ENCODE measurements at places on chromosomes 1 and 21.

GRCh38 chr1:206514813-206515387, 7.6 kb downstream of the RASSF5 start:
- DNase-seq, result no peak

- DNase-seq, result no peak
Measured at GRCh38 chr1:39872698-39873097, 10.6 kb downstream of the TRIT1 start.

- DNase-seq, result no peak
Measured at GRCh38 chr1:75132812-75133619, 1.2 kb upstream of the LHX8 start.

GRCh38 chr1:10796029-10796944, at the start of gene CASZ1:
Gene CASZ1, minus strand, starts transcription at chr1:10796646. Its CDS starts 102,757 bp downstream, at chr1:10693889.
- peak; percentile 84 for DNase-seq

- DNase-seq, result no peak
Measured at GRCh38 chr1:29364101-29364678, 127.9 kb downstream of the PTPRU start.

- DNase-seq, result no peak
Measured at GRCh38 chr1:209076688-209077087, 506.8 kb upstream of the CAMK1G start.

DNA sequence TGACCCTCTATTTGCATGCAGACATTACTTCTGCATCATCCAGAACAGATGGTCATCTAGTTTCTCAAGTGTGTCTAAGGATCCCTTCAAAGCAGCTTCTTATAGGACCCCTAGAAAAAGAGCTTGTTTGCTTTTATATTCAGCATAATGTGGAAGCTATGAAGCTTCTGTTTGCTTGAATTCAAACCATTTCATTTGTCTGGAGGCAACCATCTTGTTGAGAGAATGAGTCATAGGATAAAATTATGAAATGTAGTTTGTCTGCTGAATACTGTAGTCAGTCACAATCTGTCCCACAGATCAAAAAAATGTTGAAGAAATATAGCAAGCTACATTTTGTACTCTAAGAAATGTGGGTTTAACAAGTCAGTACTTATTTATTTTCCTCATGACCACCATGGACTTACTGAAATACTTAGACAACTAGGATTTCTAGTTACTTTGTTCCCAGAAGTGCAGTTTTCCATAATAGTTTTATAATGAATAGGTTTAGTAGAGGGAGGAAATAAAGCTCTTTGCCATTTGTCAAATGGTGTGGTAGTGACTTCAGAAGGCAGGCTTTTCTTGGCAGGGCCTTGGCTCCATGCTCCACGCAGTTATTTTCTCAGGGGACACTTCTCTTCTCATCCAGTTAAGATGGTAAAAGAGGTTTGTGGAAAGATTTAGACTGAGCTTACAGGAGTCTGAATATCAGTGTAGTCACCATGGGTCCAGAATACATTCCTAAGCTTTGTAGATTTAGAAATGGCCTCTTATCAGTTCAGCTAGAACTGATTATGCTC, 74.8 kb upstream of the DEPDC1 start:
- no peak for DNase-seq

DNA sequence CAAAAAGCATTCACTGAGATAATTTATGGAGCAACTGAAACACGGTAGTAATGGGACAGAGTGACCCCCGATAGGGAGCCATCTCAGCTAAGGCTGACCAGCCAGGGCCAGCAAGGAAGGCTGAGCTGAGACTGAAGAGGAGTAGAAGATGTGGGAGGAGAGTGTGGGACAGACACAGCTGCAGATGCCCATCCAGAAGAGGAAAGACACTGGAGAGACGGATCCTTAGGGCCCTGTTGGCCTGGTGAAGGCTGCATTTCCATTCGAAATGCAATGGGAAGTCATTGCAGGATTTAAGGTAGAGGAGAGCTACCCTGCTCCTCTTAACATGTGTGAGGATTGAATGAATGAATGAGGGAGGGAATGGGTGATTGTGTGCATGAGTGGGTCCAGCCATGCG, 44.0 kb upstream of the LRP8 start:
- DNase-seq, result no peak

DNA sequence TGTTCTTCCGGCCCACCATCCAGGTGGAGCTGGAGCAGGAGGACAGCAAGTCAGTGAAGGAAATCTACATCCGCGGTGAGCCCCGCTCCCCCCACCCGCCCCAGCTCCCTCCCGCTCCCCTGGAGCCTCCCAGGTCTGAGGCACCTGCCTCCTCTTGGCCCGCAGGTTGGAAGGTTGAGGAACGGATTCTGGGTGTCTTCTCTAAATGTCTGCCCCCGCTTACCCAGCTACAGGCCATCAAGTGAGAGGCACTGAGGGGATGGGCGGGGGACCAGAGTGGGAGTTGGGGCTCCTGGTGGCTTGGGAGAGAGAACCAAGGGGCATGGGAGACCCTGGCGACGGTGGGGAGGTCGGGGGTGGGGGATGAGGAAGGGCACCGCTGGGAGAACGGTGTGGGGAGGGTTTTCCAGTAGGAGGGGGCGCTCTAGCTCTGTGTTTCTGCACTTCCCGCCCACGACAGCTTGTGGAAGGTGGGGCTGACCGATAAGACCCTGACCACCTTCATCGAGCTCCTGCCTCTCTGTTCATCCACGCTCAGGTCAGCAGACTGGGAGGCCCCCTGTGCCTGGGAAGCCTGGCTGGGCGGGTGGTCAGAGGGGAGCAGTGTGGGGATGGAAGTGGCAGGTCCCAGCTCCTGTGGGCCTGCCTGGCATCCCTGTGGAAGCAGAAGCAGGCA, 4.2 kb downstream of the LRRC71 start:
- DNase-seq, result no peak

GRCh38 chr1:213669964-213670691, 317.6 kb upstream of the PROX1 start:
- no peak for DNase-seq

- no peak for DNase-seq
Measured at GRCh38 chr1:208170252-208170651, 73.9 kb downstream of the PLXNA2 start.

- no peak for DNase-seq
Measured at GRCh38 chr1:213162338-213162737, 111.3 kb downstream of the RPS6KC1 start.

- DNase-seq, result peak; percentile 63
Measured at GRCh38 chr1:33985656-33986055, 121.8 kb downstream of the HMGB4 start.

GRCh38 chr1:216212826-216213225, 210.4 kb downstream of the USH2A start:
- DNase-seq, result no peak

GRCh38 chr21:45407629-45408247, 2.8 kb downstream of the COL18A1 start:
- no peak for DNase-seq

- no peak for DNase-seq
Measured at GRCh38 chr1:151799179-151800022, 5.8 kb downstream of the LINGO4 start.

- peak; percentile 20 for DNase-seq
Measured at GRCh38 chr1:55378582-55378981, 163.4 kb upstream of the USP24 start.

- no peak for DNase-seq
Measured at GRCh38 chr21:38714999-38715398, 90.7 kb upstream of the ETS2 start.

DNA sequence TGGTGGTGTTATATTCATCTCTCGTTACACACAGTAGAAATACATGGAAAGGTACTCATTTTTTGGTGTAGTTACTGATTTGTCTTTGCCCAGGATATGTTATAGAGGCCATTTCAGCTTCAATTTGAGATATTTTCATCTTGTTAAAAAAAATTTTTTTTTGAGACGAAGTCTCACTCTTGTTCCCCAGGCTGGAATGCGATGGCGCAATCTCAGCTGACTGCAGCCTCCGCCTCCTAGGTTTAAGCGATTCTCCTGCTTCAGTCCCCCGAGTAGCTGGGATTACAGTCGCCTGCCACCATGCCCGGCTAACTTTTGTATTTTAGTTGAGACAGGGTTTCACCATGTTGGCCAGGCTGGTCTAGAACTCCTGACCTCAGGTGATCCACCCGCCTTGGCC, 19.0 kb downstream of the MORC3 start:
- no peak for DNase-seq

DNA sequence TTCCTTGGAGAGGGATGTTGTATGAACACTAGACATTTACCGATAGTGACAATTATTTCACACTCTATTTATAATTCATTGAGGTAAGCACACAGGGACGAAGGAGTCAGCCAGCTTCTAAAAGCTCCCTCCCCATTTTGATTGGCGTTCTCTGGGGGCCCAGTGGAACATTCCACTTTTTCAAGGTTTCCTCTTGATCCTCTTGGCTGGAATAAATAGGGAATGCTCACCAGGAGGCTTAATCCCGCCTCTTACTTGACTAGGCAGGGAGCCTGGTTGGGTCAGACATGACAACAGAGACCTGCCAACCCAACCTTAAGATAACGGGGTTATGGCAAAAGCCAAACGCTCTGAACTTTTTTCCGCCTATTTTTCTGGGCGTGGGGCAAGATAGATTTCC, 974 bp downstream of the ACTN2 start:
- DNase-seq, result no peak

- DNase-seq, result no peak
Measured at GRCh38 chr1:59815892-59816291, 1.1 kb downstream of the HOOK1 start.

GRCh38 chr1:85898861-85899260, 190.6 kb upstream of the ZNHIT6 start:
- DNase-seq, result no peak

- no peak for DNase-seq
Measured at GRCh38 chr1:109530457-109531087, 9.1 kb upstream of the GPR61 start.

DNA sequence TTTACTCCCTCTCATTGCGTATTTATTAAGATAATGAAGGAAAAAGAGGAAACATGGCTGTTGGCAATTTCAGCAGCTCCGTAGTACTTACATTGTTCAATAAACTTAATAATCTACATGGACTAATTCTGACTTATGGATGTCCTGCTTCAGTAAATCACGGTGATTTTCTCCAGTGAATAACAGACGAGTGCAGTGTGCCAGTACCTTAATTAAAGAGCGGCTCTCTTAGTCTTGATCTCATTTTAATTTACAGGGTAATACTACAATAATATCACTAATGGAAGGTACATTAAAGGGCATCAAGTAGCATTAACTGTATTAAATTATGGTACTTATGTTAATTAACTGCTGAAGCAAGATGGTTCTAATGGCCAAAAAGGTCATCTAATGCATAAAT, 187.2 kb downstream of the NTNG1 start:
- no peak for DNase-seq

DNA sequence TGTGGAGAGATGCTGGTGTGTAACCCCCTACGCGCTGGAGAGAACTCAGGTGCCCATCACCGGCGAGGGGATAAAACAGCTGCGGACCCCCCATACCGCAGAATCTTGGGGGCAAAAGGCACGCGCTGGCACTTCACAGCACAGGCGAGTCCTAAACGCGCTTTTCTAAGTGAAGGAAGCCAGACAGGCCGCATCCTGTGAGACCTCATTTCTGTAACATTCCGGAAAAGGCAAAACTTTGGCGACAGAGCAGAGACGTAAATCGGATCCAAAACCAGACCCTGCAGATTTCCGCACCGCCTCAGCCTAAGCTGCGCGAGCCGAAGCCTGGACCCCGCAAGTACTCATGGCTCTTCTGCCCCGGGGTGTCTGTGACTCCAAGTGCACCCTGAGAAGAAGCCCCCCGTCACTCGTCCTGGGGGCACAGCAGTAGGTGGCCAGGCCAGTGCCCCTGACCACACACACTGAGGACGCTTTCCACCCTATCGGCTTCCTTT, 60.9 kb downstream of the SLX9 start:
- no peak for DNase-seq

DNA sequence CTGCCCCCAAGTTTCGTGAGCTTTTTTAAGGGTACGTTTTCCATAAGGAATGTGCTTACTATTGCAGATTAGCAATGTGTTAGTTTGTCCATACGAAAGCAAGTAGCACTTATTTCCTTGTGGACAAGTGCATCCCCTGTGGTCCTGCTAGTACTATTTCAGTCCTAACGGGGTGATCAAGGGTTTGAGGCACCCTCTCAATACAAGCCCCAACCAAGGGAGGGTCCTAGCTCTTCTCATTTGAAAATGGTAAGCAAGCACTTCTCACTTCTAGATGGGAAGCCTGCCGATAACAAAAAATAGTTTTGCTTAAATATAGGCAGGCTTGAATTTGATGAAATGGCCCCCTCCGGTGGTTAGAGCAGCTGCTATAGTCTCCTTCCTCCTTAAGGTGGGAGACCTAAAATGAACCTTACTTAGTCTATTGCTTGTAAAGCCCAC, 64.0 kb upstream of the HMCN1 start:
- DNase-seq, result peak; percentile 33

DNA sequence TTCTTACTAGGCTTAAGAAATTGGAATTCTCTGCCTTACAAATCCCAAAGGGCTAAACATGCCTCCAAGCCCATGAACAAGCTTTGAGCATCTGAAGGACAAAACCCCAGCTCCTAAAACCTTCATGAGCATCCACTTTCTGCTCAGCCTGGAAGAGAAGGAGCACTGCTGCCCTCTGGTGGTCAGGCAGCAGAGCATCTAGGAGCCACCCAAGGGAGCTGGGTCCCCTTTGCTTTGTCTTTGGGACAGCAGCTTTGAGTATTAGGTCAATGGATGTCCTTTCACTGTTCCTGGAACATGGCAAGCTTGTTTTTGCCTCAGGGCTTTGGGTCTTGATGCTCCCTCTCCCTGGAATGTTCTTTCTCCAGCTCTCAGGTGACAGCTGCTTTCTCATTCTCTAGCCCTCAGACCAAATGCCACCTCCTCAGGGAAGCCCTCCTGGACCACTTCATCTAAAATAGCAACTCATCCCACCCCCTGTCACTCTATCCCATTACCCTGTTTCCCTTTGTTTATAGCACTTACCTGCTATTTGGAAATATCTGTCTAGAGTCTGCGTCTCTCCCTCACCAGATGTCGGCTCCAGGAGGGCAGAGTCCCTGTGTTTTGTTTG, 25.7 kb downstream of the RAB7B start:
- peak; percentile 56 for DNase-seq

DNA sequence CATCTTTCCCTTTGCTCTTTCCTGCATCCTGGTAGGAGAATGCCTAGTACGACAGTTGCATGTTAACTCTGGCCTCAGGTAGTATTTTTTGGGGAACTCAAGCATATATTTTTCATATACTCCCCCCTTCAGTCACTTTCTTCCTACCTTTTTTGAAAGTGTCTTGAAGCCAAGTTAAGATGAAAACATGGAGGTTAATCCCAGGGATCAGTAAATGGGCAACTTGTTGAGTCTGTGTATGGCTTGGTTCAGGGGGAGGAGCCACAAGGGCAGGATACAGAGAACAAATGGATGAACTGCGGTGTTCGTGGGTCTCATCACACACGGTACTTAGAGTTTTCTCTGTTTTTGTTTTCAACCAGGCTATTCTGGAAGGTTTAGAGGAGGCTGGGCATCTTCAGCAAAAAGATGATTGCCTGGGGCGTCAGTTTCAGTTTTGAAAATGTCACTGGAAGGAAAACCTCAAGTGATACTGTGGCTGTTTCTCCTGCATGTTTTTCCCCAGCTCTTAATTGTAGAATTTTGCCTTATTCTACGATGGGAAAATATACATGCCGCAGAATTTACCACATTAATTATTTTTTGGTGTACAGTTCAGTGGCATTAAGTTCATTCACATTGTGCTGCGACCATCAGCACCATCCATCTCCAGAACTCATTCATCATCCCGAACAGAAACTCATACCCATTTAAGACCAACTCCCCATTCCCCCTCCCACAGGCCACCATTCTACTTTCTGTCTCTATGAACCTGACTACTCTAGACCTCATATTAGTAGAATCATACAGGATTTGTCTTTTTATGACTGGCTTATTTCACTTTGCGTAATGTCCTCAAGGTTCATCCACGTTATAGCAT, 71.5 kb downstream of the MAP10 start:
- DNase-seq, result no peak

GRCh38 chr1:93665015-93665414, 16.6 kb downstream of the BCAR3 start:
- DNase-seq, result no peak
